ENCODE measurements at places on chromosomes 13 and 19.
A peak's percentile ranks its signal among the peaks of the same experiment; 100 is the strongest.

DNA sequence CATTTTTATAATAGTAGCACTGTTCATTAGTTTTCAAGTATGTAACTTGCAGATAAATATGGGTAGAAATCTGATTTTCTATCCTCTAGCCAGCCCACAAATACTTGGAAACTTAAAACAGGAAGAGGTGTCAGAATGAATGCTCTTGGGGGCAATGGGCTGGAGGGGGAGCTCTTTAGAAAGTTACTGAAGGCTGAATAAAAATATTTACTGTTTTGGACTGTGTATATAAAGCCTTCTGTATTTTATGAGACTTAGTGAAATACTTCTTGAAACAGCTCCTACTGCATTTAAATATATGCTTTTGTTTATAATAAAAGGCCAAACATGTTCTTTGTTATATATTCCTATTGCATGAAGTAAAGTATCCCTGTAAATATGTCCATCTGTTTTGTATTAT lies 138.8 kb downstream of the RGCC start:
- no peak for DNase-seq

GRCh38 chr13:27341616-27342015 lies 71.0 kb downstream of the RASL11A start:
- peak; percentile 39 for DNase-seq

GRCh38 chr19:4684312-4685095 lies 14.4 kb upstream of the MYDGF start:
- DNase-seq: no peak

- no peak for DNase-seq
Observed at GRCh38 chr19:39518975-39519374, 4.0 kb downstream of the SELENOV start.

DNA sequence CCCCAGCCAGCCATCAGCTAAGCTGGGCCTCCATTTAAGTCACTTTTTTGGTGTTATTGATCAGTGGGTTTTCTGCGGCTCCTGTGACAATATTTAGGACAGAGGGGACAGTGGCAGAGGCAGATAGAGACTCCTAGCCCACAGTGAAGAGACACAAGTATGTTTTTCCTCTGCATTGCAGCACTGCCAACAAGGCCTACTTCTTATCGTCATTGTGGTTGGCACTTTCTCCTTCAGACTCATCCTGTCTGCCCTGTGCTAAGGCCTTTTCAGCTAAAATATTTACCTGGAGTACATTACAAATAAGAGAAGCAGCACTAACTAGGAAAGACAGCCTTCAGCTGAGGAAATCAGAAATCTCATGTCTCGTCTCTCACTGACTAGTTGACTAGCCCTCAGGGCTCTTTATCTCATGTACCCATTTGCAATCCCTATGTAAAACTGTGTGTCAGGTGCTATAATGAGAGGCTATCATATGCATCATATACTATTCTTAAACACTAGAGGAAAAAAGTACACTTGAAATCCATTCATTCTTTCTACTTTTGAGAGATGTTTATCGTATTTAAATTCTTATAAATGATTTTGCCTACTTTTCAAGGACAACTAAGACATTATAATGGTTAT lies 62.2 kb downstream of the ZAR1L start:
- DNase-seq: no peak

- DNase-seq: no peak
Observed at GRCh38 chr13:112777637-112778406, 88.0 kb downstream of the ATP11A start.

DNA sequence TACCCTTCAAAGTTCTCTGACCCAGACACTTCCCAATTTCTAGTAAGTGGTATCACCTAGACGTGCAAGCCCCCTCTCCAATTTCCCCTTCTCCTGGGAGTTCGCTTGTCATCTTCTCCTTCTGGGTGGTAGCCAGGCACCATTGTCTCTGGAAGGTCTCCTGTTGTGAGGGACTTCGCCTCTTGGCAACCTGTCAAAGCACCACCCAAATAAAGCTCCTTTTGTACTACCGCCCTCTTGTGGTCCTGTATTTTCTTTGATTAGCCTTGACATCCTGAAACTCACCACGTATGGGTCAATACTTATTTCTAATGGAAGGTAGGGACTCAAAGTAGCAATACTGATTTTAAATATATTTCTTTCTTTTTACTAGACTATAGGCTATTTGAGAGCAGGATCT lies 8.2 kb downstream of the GPC5 start:
- no peak for DNase-seq

DNA sequence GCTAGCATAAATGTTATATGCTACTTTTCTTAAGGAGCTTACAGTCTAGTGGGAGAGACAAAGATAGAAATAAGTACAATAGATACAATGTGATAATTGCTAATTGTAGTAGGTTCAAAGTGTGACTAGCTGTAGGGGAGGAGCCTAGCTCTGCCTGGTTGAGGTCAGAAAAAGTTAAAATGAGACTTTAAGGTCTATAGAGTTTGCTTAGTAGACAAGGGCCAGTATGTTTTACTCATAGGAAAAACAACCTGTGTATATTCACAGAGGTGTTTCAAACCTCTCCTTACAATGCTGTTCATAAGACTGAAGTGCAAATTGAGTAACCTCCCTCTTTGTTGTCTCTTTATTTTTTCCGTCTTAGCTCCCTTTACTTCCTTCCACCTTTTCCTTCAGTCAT lies 56.1 kb downstream of the PDS5B start:
- DNase-seq: no peak

All from omental fat pad (tissue), 4 donors.